NCI-H524 (cell line): ENCODE measurements at places on chromosomes 11 and 22.
A peak's percentile ranks its signal among the peaks of the same experiment; 100 is the strongest.

DNA sequence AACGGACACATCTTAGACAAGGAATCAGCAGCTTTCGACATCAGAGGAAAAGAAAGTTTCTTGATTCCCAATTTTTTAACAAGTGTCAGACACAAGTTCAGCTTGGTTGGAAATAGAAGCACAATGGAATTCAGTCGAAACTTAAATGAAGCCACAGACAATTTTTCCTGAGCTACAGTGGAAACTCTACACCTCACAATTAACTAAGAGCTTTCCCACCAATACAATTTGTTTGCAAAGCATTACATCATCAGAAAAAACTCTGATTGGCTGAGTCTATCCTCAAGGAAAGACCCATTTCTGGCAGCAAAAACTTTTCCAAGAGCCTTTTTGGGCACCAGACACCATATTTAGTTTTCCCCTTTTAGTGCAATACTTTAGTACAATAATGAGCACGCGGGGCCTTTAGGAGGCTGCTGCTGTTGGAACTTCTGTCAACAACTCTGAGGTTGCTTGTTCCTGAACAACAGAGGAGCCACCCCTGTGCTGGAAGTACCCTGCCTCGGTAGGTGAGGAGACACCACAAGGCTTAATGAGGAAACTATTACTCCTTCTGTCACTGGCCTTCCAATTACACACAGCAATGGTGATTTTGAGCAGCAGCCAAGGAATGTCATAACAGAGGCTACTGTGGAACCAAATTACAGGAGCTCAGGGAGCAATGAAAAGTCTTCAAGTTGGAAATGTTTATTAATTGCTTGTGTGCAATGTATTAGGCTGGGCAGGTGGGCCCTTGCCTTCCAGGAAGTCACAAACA, 61.9 kb upstream of the BARX2 start:
- DNase-seq = no peak

DNA sequence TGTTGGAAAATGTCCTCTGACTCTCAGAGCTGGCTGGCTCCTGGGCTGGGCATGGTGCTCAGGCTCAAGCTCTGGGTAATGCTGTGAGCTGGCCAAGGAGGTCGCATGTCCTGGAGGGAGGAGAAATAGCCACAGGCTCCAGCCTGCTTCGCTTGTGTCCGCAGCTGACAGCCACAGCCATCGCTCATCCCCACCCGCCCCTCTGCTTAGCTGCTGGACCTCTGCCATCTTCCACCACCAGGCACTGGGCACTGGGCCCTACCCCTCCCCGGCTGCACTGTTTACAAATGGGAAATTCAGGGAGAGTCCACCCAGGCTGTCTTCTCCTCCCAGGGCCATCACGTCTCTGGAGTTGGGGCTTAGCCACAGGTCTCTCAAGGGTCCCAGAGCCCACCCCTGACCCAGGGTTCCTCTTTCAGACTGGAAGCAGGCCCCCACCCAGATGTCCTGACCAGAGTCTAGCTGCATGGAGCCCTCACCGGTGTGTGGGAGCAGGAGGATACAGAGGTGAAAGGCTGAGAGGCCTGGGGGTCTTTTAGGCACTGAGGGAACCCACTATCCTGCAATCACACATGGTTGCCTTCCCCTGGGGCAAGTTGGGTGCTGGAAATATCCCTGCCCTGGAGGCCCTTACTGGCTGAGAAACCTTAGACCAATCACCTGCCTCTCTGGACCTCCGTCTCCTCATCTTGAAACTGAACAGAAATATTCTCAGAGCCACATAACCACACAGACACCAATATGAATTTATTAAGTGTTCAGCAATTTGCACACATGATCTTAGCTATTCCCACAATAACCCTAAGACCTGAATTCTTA, 62.7 kb downstream of the CD82 start:
- no peak for DNase-seq

DNA sequence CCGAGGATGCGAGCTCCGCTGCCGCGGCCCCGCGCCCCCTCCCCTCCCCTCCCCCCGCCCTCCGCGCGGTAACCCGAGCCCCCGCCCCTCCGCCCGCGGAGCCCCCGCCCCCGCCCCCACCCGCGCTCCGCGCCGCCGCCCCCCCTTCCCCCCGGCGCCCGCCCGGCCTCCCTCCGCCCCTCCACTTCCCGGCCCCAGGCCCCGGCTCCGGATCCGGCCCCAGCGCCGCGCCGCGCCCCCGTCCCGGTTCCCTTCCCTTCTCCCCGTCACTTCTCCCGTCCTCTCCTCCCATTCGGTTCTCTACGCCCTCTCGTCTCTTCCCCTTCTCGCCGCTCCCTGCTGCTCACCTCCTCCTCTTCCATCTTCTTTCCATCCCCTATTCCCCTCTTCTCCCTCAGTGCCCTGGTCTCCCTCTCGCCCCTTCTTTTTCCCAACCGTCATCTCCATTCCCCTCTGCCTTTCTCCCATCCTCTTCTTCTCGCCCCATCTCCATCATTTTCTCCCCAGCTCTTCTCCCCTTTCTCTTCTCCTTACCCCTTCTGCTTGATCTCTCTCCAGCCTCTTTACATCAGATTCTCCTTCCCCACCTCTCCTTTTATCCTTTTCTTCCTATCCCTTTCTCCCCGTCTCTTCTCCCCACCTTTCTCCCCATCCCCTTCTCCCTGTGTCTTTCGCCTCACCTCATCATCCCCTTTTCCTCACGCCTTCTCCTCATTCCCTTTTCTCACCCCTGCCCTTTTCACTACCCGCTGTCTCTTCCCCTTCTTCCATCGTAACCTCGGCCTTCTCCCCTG, at the start of gene DCHS1:
Gene DCHS1 (minus strand): TSS at position 20 of the 794 bp plus-strand sequence. CDS start 14,196 bp downstream, outside the sequence.
- no peak for DNase-seq

DNA sequence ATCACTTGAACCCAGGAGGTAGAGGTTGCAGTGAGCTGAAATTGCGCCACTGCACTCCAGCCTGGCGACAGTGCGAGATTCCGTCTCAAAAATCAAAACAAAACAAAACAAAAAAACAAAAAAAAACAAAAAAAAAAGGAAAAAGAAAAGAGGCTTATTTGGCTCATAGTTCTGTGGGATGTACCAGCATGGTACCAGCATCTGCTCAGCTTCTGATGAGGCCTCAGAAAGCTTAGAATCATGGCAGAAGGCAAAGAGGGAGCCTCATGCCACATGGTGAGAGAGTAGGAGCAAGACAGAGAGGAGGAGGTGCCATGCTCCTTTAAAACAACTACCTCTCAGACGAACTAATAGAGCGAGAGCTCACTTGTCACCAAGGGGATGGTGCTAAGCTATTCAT, 10.6 kb upstream of the PTS start:
- no peak for DNase-seq

DNA sequence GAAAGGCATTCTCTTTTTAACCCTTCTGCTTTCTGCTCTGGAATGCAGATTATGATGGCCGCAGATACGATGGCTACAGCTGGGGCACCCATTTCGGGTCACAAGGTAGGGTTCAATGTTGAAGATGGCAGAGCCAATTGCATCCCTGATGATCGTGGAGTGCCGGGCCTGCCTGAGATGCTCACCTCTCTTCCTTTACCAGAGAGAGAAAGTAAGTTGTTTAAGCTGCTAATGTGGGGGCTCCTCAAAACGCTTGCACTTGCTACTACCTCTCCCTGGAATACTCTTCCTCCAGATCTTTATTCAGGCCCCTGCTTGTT, 50.8 kb upstream of the PRDM11 start:
- DNase-seq = no peak

GRCh38 chr22:21797444-21798221, 62.0 kb upstream of the YPEL1 start:
- peak; percentile 22 for DNase-seq

- DNase-seq = no peak
Measured at GRCh38 chr11:123185326-123185725, 9.7 kb downstream of the CLMP start.

DNA sequence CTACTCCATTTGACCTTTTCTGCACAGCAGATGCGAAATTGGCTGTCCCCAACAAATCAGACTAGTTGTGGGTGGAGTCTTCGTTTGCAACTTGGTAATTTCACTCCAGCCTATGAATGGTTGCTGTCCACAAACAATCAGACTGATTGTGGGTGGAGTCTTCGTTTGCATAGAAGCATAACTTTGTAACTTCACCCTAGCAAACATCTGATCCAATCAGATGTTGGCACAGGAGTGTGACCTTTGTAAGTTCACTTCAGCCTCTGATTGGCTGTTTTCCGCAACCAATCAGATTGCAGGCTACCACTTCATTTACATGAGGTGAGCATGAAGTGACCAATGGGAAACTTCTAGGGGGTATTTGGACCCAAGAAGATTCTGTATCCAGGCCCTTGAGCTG, 16.3 kb upstream of the CABP2 start:
- no peak for DNase-seq

- DNase-seq = peak; percentile 60
Measured at GRCh38 chr11:6298605-6299004, 21.7 kb downstream of the CAVIN3 start.

GRCh38 chr11:8075119-8075726, 5.8 kb upstream of the TUB start:
- no peak for DNase-seq

DNA sequence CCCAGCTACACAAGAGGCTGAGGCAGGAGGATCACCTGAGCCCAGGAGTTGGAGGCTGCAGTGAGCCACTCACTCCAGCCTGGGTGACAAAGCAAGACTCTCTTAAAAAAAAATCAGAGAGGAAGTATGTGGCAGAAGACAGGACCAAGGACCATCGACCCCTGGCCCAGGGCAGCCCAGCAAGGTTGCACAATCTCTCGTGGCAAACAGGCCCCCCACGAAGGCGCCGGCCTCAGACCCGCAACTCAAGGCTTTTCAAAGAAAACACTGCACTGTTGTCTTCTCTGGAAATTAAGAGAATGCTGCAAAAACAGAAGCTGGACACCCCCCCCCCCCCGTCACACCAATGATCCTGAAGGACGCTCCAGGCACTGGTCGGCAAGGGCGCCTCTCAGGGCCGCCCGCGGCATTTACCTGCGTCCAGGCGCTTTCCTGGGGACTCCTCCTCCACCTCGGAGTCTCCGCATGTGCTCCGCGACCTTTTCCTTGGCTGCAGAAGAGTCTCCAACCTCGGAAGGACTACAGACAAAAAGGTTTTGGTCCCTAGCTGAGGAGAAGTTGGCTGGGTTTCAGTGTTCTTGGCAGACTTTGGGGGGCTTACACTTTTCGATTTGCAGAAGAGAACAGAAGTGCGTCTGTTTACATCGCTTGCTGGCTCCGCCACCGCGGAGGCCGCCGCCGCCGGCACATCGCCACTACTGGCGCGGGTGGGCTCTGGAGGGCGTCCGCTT, 40.5 kb downstream of the BRD1 start:
- DNase-seq = no peak

DNA sequence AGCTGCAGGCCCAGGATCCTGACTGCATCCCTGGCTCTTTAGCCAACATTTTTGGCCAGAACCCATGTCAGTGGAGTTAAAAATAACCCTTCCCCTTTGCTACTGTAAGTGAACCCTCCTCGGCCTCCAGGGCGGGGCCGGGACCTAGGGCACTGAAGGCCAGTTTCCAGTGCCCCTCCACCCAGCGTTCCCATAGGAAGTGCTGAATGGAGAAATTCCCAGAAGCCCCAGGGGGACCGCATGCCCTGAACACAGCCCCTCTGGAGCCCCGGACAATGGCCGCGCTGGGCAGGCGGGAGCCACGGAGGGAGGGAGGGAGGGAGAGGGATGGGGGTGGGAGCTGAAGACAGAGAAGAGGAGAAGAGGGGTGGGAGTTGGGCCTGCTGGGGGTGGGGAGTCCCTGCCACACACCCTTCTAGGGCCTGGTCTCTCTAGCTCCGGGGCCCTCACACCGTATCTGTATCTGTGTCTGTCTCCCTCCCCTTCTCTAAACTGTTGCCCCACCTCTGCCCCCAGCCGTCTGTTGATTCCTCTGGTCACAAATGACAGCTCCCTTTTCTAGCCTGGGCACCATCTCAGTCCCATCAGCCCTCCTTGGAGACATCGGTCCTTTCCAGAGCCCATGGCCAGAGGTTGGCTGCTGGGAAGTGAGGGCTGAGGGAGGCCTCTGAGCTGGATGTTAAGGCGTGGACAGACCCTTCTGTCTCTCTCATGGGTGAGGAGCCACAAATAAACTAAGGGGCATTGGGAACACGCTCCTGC, 10.9 kb downstream of the PDGFB start:
- DNase-seq = no peak

GRCh38 chr11:86515297-86516094, 140.8 kb downstream of the CCDC81 start:
- no peak for DNase-seq

GRCh38 chr11:107741044-107741823, 29.4 kb upstream of the SLN start:
- DNase-seq = peak; percentile 50

- DNase-seq = no peak
Measured at GRCh38 chr11:116814502-116814901, 8.6 kb downstream of the APOA4 start.

DNA sequence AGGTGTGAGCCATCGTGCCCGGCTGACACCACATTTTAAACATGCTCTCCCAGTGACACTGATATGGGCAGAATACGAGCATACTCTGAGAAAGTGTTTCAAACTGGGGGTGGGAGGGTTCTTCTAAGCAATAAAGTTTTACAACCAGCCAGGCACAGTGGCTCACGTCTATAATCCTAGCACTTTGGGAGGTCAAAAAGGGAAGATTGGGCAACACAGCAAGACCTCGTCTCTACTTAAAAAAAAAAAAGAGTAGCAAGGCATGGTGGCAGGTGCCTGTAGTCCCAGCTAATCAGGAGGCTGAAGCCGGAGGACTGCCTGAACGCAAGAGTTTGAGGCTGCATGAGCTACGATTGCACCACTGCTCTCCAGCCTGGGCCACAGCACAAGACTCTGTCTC, 2.2 kb downstream of the GANAB start:
- no peak for DNase-seq
